ENCODE measurements at places on chromosomes 16 and 17. TPM values are rescaled to one million over a fixed set of nuclear protein-coding genes. Genes with fewer than 3 reads are reported as not detected.
A peak's percentile ranks its signal among the peaks of the same experiment; 100 is the strongest.

DNA sequence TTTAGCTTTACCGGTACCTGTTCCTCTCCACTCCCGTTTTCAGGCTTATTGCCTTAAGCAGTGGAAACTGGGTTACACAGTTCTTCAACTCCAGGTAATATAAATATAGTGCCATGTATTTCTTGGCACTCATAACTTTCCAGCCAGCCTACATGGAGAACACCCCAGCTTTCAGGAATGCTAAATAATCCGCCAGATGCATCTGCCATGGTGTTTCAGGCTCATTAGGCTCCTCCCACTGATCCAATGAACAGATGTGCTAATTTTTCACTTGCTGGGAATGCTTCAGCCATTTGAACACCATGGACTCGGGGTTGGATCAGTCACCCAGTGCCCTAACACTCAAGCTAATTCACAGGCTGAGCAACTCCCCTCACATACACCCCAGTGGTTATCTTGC is 4.6 kb downstream of the ANKFN1 start:
- ATAC-seq: no peak

DNA sequence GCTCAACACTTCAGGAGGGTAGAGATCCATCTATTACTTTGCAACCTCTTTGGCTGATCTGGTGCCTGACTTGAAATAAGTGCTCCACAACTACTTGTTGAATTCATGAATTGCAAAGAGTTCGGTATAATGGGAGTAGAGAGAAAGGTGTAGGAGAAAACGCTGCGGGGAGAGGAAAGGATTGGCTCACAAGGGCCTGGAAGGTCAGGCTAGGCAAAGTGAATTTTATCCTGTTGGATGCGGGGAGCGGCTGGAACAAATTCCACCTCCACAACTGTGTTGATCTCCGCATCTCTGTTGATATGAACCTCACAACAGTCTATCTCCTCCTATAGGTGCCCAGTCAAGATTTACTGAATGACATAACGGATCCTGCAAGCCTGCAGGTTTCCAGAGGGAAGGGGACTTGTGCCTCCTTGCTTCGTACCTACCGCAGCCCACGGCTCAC is 684 bp downstream of the SLX4 start:
- peak; percentile 10 for ATAC-seq

- no peak for ATAC-seq
Observed at GRCh38 chr17:71502443-71502842, 618.4 kb upstream of the SOX9 start.

The ELMO3 gene
- 26.3 TPM for total RNA-seq

The BAIAP3 gene
- 2.0 TPM for total RNA-seq

The KCNJ2 gene
- total RNA-seq: 7.5 TPM

DNA sequence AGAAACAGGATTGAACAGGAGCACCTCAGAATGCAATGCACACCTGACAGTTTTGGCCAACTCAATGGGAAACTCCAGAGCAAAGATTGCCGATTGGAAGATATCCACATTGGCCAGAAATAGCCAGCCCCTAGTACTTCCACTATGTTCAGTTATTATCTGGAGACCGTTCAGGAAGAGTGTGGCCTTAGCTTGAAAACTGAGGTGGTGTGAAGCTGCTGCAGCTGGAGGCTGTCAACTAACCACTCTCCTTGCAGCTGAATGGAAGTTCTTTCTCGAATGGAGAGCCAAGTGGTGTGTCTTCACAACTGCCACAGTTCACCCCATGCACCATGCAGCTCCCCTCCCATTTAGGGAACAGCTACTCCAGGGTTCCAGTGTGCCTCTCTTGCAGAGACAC is 61.9 kb upstream of the DHX40 start:
- ATAC-seq: no peak

The TPSG1 gene
- 0.24 TPM for total RNA-seq

- ATAC-seq: peak; percentile 85
Observed at GRCh38 chr16:27326738-27327585, 13.2 kb downstream of the IL4R start.

DNA sequence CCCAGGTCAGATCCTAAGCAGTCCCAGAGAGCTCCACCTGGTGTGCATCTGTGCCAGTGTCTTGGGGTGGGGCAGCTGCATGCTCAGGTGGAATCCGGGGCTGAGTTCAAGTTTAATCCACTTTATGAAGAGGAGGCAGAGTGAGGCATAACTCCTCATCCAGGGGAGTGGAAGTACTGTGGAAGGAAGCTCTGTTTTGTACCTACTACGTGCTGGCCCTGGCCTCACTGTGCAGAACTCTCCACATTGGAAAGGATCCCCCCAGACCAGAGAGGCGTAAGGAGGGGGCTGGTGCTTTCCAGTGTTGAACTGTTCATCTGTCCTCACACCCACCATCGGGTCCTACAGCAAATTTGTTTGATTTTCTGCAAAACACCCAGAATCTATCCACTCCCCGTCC is 78.0 kb downstream of the ABCC6 start:
- ATAC-seq: no peak

GRCh38 chr17:56172517-56172982 is 19.3 kb downstream of the ANKFN1 start:
- ATAC-seq: peak; percentile 71

The RND2 gene
- total RNA-seq: 0.16 TPM

The ICAM2 gene
- 3.5 TPM for total RNA-seq

The KRT24 gene
- total RNA-seq: 10.0 TPM

DNA sequence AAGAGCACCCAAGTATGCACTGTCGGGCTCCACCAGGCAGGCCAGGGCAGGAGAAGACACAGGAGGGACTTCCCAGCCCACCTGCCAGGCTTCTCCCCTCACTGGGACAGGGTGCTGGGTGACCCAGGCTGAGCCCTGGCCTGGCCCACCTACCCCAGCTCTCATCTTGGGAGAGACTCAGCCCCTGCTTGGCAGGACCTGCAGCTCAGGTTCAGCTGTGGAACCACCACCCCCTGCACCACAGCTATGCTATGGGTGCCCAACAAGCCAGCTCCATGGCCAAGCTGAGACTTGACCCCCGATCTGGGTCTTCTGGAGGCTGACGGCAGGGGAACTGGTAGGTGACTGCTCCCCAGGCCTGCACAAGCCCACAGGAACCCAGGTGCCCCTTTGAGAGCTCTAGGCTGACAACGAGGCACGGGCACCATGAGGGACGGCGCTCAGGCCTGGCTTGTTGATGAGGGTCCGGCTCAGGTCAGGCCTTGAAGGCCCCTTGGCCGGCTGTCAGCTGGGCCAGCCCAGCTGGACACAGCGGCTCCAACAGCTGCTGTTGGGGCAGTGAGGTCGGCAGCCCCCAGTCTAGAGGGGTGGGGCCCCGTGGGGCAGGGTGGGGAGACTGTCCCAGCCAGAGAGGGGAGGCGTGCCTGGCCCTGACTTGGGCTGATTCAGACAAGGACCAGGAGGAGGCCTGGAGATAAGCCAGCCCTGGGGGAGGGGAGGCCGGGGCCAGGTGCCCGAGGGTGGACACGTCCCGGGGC is 4.6 kb downstream of the RPUSD1 start:
- no peak for ATAC-seq

DNA sequence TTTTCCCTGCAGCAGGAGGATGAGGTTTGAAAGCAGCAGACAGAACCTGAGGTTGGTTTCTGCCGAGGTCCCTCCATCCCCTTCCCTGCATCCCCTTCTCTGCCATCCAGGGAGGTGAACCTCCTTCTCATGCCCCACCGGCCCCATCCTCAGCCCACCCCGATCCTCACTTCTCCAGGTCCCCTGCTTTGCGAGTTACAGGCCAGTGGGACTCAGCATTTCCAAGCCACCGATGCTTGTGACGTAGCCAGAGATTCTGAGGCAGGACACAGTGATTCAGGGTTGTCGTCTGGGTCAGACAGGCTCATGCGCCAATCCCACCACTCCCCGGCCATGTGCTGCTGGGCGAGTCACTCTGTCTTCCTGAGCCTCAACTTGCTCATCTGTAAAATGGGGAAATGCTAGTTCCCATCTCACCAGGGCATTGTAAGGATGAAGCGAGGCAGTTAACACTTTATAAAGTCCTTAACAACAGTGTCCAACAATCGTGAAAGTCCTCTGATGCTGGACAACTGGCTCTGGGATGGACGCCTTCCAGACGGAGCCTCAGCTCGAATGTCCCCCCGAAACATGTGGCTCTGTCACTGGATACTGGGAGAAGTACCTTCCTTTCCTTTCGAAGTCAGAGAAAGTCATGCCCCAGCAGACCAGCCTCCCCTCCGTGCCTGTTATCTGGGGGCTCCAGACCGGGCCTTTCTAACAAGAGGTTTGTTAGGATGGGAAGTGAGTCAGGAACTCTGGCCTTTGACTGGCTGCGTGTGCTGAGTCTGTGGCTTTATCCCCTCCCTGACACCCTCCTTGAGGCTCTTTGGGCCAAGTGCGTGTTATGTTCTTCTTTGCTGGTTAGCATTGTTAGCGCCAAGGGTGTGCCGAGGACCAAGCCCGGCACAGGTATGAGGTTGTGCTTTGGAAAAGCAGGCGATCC is 21.9 kb downstream of the SEC14L5 start:
- no peak for ATAC-seq

DNA sequence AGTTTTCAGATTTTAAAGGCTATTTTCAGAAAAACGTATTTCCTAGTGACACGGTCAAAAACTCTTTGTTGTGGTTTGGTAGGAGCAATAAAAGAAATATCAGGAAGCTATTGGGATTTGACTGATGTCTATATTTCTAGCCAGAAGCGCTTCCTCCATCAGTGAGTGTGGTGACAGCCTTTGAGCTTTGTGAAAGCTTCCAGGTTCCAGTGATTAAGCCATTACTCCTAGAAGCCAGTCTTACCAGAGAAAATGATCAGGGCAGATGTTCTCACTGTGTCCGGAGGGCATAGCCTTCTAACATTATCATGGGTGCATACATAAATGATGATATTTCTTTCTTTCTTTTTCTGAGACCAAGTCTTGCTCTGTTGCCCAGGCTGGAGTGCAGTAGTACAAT is 39.6 kb downstream of the MAP2K6 start:
- no peak for ATAC-seq

DNA sequence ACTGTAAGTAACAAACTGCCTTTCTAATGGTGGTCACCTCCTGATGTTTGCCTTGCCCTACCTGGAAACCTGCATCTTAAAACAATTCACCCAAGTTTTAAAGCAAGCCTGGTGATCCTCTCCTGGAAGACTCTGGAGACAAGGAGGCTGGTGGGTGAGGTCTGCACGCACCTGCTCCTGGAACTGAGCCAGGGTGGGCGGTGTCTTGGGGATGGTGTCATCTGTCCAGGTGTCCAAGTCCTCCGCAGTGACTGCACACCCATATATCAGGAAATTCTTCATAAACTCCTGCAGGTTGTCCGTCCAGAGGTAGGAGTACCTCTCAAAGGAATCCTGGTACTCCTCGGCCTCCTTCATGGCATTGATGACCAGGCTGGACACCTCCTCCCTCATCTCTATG is 44.9 kb downstream of the DNAH17 start:
- ATAC-seq: no peak

DNA sequence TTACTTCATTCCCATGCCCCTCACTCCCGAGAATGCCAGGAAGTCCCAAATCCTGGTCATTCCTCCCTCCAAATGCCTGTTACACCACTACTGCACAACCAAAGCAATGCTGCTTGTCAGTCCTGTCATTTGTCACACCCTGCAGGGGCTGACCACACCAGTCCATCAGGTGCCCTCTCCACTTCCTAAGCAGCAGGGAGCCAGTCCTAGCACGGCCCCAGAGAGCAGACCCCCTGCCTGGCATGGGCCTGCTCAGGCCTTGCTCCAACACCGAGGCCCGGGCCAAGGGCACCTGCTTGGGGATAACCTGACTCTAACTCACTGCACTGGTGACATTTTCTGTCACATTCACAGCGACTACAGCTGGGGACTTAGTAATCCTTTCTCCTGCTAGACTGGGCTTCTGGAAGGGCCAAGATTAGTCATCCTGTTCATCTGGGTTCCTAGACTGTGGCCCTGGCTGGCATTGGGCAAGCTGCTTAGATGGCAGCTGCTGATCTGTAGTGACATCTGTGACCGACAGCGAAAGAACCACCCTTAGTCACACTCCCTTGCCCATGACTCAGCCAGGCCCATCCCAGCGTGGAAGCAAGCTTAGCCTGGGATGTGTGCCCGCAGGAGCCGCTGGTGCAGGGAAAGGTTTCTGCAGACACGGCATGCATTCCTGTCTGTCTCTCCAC is 5.4 kb downstream of the ALYREF start:
- ATAC-seq: peak; percentile 94
